ENCODE measurements at places on chromosomes 5 and 9.

DNA sequence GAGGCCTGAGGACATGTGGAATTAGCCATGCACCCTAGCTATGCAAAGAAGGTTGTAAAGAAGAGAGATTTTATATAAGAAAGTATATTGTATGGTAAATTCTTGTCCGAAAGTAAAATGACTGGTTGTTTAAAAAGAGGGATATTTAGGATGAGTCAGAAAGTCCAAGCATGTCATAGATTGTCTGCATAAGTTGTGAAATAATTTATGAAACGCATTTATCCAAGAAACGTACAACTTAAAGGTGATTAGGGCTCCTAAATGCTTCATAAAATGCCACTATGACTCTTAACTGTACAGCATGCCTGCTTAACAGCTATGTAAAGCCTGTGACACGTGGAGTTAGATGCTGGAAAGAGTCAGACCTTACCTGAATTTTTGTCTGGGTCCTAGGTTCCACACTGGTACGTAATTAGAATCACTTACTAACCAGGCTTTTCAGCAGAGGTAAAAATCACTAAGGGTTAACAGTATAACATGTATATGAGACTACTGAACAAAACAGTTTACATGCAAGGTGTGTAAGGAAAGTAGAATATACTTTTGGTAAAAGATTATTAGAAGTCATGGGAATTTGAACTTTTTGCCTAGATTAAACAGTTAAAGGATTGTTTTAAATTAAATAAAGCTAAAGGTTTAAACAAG lies 37.0 kb upstream of the ARL15 start:
- no peak for DNase-seq

- no peak for DNase-seq
These were observed 73.8 kb upstream of the IFNE start for GRCh38 chr9:21555911-21556310.

GRCh38 chr9:90189306-90189705 lies 453.3 kb downstream of the DIRAS2 start:
- DNase-seq, result no peak

GRCh38 chr9:99360026-99360425 lies 137.9 kb downstream of the SEC61B start:
- no peak for DNase-seq

- no peak for DNase-seq
These were observed 61.5 kb upstream of the ANXA1 start for GRCh38 chr9:73090214-73090613.

DNA sequence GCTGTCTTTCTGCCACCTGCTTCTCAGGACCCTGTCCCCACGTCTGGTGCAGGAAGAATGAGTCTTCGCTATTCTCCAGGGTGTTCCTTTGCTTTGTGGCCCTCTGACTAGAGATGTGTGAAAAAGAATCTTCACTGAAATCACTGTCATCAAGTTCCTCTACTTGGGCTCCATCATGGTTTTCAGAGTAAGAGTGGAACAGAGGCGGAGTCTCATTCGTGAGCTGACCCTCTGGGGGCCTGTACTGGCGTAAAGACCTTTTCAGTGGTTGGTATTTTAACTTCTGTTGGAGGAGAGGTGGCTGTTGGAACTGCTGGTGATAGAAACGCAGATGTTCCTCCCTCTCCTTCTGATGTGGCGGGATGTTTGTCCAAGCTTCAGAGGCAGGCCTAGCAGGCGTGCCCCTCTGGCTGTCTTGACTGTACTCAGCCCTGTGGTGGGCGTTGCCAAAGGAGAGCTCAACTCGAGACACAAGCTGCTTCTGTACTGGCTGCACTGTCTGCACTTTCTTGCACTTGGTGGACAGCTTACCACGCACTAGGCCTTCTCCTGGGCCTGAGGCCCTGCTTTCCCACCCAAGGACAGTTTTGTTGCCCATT lies 72.0 kb downstream of the KIF24 start:
- DNase-seq, result no peak

GRCh38 chr9:114371973-114372917 lies 15.5 kb downstream of the AKNA start:
- DNase-seq, result no peak

GRCh38 chr9:115922444-115922843 lies 231.1 kb upstream of the PAPPA start:
- DNase-seq, result no peak
